ENCODE measurements at places on chromosomes 5 and 9. TPM values are rescaled to one million over a fixed set of nuclear protein-coding genes. Genes with fewer than 3 reads are reported as not detected.

DNA sequence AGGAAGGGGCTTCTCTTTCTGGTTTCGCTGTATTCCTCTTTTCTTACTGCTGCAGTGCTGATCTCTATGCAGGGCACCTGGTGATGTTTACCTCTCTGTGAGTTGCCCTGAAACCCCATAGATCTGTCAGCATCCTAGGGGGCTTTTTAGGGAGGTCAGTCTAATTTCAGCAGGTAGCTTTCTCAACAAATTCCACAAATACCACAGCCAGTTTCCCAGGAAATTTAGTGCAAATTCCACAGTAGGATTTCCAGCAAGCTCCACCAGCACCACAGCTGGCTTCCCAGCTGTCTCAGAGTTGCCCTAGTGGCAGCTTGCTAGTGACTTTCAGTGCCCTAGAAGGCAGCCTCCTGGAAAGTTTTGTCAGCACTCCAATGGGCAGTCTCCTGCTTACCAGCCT lies 379.1 kb upstream of the SMC2 start:
- no peak for DNase-seq

- DNase-seq = no peak
Observed at GRCh38 chr9:71648453-71648852, 119.9 kb downstream of the CEMIP2 start.

GRCh38 chr9:28234133-28234893 lies 661.0 kb upstream of the C9orf72 start:
- DNase-seq = no peak

DNA sequence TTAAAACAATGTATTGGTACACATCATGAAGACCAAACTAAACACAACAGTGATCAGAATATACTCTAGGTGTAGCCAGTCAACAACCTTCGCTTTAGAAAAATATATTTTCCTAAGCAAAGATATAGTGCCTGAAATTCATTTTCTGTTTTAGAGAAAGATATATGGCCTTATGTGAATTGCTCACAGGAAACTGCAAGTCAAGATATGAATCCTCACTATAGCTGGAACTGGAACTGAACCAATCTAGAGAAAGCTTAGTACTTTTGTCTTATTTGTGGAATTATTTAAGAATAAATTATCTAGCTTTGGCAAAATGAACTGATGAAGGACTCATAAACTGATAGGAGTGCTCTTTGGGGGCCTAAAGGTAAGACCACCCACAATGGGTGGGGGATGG lies 27.3 kb downstream of the GZMK start:
- DNase-seq = no peak

- DNase-seq = no peak
Observed at GRCh38 chr9:73536403-73536802, 384.7 kb downstream of the ANXA1 start.

DNA sequence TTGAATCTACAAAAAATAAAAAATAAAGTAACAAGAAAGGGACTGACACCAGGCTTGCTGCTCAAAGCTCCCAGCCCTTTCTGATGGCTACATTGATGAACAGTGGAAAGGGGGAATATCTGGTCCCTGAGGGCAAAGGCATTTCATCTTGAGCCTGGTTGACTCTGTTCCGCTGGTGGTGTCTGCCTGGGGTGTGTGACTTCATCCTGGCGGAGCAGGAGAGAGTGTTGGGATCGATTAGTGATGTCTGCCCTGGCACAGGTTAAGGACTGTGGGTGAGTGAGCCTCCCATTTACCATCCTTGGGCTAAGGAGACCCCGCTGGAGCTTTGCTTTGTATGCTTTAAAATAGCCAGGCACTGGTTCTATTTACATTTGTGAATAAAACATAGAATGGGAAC lies 56.9 kb upstream of the ASS1 start:
- no peak for DNase-seq

DNA sequence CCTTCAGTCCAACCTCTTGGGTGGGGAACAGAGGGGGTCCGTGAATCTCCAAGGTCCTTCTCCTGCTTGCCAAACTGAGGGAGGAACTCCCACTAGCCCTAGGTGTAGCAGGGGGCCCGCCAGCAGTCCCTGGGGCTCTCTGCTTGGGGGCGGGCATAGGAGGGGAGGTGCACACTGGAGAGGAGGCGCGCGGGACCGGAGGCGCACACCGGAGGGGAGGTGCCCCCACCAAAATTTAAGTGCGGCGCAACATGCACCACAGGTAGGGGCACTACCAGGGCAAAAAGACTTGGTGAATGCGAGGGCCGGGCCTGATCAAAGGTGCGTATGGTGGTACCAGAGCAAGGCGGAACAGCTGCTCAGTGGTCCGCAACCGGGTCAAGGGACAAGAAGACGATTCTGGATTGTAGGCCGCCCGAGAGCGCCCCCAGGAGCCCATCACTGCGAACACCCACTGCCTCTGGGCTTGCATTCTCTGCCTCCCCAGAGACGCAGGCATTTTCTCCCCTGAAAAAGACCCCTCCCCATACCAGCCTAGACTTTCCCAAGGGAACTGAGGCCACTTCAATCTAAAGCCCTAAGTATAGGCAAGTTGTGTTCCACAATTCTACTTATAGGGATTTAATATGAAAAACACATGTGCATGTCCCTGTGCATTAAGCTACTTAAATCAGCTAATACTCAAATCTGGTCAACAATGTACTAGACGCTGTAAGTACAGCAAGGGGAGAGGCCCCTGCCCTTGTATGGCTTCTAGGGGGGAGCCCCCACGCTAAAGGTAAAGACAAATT lies 50.6 kb downstream of the TGFBI start:
- no peak for DNase-seq

- no peak for DNase-seq
Observed at GRCh38 chr5:179228341-179229121, 116.7 kb downstream of the ADAMTS2 start.

Gene GFI1B
- not detected for total RNA-seq

Gene SET
- 563 TPM for total RNA-seq

Gene FBN2
- 16.3 TPM for total RNA-seq

Gene ABO
- 10.3 TPM for total RNA-seq

Measured in progenitor cell of endocrine pancreas (in vitro differentiated cells).